NT2/D1 (cell line): ENCODE measurements at places on chromosomes 2 and 18.

DNA sequence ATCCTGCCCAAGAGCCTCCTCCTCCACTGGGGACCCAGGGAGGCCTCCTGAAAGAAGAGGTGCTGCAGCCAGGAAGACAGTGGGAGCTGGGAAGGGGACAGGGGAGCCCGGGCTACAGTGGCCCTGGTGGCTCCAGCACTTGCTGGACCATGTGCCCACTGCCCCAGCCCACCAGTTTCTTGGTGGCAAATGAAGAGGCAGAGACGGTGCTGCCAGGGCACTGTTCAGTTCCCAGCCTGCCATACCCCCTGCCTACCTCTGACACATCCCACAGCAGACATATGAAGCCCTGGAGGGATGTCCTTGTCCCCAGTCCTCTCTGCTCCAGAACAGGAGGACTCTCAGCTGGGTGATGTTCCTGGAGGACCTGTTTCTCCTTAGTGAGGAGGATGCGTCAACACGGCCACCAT lies 3.7 kb downstream of the RAMP1 start:
- no peak for DNase-seq

- no peak for DNase-seq
These were observed 89.0 kb upstream of the SERTAD2 start for GRCh38 chr2:64742678-64743077.

DNA sequence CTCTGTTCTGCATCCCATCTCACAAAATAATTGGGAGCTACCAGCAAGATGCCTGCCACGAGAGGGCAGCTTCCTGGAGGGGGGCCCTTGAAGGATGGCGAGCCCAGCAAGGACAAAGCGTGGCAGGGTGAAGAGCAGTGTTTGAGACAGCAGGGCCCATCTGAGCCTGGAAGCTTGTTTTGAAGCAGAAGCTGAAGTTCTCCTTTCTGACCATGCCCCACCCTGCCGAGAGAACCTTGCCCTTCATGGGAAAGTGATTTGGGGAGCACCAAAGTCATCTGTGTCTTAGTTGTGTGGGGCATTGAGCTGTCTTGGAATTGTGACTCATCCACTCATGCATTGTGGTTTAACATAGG lies 216.3 kb downstream of the BCL11A start:
- DNase-seq: no peak

DNA sequence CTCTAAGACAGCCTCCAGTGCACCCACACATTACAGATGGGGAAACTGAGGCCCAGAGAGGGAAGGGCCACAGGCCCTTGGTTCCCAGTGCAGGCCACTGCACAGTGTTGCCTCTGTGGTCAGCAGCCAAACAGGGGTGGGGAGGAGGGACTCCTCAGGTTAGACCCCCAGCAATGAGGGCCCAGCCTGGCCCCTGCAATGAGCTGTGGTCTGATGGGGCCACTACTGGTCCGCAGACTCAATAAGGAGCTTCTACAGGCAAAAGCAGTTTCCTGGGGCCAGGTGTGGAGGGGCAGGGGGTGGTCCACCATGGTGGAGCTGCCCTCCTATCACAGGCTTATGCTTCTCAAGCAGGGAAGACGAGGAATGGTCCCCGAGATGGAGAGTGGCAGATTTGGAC lies 87.6 kb downstream of the HS1BP3 start:
- no peak for DNase-seq

DNA sequence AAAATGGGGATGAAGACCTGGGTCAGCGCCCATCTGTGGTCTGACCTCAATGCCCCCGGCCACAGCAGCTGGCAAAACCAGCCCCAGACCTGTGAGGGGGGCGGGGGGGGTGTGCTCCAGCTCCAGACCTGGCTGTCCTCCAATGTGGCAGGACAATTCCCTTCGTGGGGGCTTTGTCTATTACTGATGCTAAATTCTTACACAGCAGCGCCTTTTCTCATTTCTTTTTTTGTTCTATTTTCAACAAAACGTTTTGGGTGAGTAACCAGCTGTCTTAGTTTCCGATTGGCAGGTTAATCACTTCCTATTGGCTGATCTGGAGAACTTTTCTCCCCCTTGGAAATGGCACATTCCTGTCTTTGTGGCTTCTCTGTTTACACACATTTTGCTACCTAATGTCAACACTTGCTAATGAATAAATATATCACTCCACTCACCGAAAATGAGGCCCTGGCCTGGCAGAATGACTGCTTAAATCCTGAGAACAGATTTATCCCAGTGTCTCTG lies 4.4 kb downstream of the SMAD7 start:
- no peak for DNase-seq

- DNase-seq: no peak
These were observed 464.9 kb downstream of the CDH2 start for GRCh38 chr18:27712066-27712465.

- peak; percentile 3 for DNase-seq
These were observed 1.1 kb downstream of the DSC3 start for GRCh38 chr18:31041271-31042083.
